ENCODE measurements at places on chromosomes 11 and 22.

- no peaks in the 10 kb centered on the region for H3K27me3 ChIP-seq
- H3K4me1 ChIP-seq = no peaks in the 10 kb centered on the region
- no peak overlapping the region for H3K4me3 ChIP-seq
- peak; percentile 65 for DNase-seq
- no peaks in the 10 kb centered on the region for H3K36me3 ChIP-seq
Observed at GRCh38 chr22:46390652-46391301, 55.3 kb downstream of the TRMU start.

GRCh38 chr11:115657586-115657985 is 153.4 kb upstream of the CADM1 start:
- peaks cover 7% of the 10 kb centered on the region for H3K4me1 ChIP-seq
- no peak overlapping the region for H3K4me3 ChIP-seq
- 0 out of 2 replicates have a peak, but pooled peaks cover 2% of the 10 kb centered on the region for H3K27me3 ChIP-seq
- no peak overlapping the region for H3K27ac ChIP-seq
- H3K36me3 ChIP-seq = no peaks in the 10 kb centered on the region

DNA sequence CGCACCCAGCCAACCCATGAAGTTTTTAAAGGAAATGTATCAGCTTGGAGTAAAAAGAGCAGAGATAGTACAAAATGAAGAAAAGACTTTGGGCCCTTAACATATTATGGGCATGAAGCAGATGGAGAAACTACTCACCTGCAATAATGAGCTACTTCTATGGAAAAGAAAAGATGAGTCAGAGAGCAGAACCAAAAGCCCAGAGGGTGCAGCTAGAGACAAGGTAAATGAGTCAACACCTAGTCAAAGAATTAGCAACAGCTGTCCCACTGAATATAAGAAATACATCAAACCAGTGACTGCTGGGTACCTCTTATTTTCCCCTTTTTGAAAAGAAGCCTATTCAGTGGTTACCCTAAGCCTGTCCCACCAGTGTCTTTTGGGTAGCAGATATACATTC is 61.8 kb downstream of the RPL27A start:
- peaks cover 20% of the 10 kb centered on the region for H3K36me3 ChIP-seq
- H3K27me3 ChIP-seq = no peaks in the 10 kb centered on the region
- H3K4me1 ChIP-seq = peaks cover 8% of the 10 kb centered on the region
- no peak for DNase-seq
- no peak overlapping the region for H3K4me3 ChIP-seq

- no peaks in the 10 kb centered on the region for H3K27me3 ChIP-seq
- H3K36me3 ChIP-seq = peaks cover 8% of the 10 kb centered on the region
- no peak overlapping the region for H3K4me3 ChIP-seq
- DNase-seq = peak; percentile 75
Observed at GRCh38 chr11:123103326-123103980, 41.5 kb upstream of the HSPA8 start.

DNA sequence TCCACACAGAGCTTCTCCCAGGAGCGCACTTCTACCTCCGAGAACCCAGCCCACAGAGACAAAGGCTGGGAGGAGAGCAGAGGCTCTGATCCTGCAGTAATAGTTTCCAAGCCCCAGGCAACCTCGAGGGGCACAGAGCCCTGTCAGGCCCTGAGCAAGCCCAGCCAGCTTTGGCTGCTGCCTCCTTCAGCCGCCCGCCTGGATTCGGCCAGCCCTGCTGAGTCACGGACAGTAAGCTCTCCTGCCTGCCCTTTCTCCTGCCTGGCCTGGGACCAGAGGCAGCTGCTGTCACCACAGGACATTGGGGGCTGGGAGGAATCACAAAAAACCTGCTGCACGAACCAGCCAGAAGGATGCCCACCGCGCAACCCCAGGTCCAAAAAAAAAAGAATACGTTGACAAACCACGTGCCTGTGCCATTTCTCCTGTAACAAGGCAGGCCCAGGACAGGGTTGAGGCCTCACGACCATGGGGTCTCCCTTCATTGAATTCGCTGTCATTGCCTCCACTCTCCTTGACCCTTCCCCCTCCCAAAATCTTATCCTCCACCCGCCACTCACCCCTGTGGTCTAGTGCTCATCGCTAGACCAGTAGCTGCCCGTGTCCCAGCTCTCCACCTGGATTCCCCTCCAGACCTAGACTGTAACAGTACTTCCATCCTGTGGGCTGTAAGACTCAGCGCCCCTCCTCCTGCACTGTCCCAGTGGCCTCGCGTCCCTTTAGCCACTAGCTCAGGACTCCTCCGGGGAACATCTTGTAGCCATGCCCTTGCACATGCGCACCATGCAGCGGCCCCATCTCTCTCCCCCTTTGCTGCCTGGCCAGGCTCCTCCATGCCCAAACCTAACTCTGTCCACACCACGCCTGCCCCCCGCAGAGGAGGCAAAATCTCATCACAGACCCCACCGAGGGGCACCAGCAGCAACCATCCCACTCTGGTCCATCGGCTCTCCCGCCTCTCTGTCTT is 7.4 kb upstream of the SLC22A12 start:
- H3K4me1 ChIP-seq = no peaks in the 10 kb centered on the region
- H3K36me3 ChIP-seq = no peaks in the 10 kb centered on the region
- H3K4me3 ChIP-seq = no peak overlapping the region
- no peak for DNase-seq

DNA sequence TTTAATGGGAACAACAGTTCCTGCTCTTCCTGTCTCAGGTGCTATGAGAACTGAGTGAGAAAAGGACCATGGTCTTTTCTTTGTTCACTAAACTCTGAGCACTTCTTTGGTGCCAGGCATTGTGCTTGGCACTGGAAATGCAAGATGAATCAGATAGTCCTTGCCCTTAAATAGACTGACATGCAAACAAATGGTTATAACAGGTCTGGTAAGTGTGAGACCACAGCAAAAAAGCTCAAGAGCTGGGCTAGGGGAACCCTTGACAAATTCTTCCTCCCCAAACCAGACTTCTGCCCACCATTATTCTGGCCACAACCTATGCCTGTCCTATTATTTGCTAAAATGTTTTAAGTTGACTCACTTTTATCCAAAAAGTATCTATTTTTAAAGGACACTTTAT is 5.1 kb downstream of the SLC43A3 start:
- H3K4me3 ChIP-seq = no peak overlapping the region
- H3K36me3 ChIP-seq = peaks cover 11% of the 10 kb centered on the region
- peaks cover 21% of the 10 kb centered on the region for H3K4me1 ChIP-seq
- H3K27me3 ChIP-seq = no peaks in the 10 kb centered on the region

DNA sequence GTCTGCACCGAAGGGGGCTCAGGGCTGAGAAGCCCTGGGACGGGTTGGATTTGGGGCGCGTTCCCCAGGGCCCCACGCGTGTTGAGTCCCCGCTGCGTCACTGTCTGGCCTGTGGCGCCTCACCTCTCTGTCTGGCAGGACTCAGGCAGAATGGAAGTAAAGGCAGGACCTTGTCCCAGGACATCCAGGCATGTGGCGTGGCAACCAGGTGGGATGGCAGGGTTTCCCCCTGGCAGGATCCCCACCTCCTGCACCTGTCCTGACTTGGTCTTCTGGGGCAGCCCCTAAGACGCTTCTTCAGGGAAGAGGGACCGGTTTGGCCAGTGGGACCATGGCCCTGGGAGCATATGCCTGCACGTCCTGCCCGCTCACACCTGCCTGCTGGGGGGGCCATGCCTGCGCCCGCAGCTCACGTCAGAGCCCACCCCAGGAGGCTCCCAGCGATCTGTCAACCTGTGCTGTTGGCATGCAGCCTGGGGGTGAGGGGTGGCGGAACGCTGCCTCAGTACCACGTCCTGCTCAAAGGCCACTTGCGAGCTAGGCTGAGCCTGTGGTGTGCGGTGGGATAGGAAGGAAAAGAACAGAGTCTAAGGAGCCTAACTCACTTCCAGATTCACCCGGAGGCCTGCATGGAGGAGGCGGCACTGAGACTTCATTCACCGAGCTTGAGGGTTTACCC is 72.7 kb downstream of the KCNQ1 start:
- H3K4me1 ChIP-seq = no peaks in the 10 kb centered on the region
- H3K27me3 ChIP-seq = peaks cover 34% of the 10 kb centered on the region
- no peak overlapping the region for H3K27ac ChIP-seq
- no peak overlapping the region for H3K4me3 ChIP-seq
- no peaks in the 10 kb centered on the region for H3K36me3 ChIP-seq
- no peak for DNase-seq

DNA sequence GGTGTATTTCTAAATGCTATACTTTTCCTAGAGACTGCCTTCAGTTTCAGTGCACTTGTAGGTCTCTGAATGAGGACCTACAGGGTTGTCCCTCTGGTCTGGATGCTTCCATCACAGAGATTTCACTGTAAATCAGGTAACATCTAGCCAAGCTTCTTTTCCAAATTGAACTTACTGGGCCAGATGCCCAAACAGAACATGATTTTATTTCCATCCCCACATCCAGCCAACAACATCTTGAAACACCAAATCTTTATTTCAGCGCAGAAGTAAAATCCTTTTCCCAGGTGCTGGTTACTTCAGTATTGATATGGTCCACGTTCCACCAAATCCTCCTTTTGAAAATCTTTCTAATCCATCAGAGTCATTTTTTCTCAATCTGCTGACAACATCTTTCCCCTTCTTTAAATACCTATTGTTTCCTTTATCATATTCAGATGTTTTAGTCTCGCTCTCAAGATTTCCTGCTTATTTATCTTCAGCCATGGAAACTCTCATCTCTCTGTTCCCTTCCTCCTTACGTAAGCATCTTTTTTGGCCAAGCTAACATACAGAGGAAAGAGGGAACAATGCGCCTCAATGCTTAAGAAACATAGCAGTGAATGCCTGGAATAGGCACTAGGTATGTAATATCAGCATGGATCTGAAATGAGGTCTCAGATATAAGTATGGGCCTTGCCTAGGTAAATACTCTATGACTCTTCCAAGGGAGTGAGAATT is 201.2 kb upstream of the MTNR1B start:
- H3K4me3 ChIP-seq = no peak overlapping the region
- H3K27ac ChIP-seq = no peak overlapping the region
- H3K27me3 ChIP-seq = no peaks in the 10 kb centered on the region
- H3K4me1 ChIP-seq = no peaks in the 10 kb centered on the region
- no peak for DNase-seq
- H3K36me3 ChIP-seq = no peaks in the 10 kb centered on the region

DNA sequence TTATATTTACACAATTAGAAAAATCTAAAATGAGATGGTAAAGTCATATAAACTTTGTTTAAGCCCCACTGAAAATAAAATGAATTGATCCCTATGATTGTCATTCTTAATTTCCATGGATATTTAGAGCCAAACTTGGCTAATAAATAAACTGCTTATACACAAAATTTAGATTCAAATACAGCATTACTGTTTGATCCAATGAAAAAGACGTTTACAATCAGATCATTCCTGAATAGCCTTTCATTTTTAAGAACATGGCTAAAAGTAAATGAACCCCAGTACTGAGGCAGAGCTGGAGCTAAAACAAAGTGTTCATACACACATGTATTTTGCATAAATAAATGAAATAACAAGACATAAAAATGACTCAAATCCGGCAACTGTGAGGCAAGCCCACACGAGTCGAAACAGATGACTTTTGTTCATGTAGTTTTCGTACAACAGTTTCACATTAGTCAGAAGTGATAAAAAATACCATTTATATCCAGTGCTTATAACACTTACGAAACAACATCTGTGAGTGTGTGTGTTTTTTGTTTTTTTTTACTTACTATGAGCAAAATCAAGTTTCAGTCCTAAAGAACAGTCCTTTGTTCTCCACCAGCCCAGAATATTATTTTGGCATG is 386.5 kb downstream of the SOX6 start:
- peaks cover 2% of the 10 kb centered on the region for H3K36me3 ChIP-seq
- peak overlapping the region; percentile 69 for H3K27ac ChIP-seq
- H3K27me3 ChIP-seq = no peaks in the 10 kb centered on the region
- H3K4me3 ChIP-seq = peak overlapping the region; percentile 22
- peak; percentile 91 for DNase-seq
- H3K4me1 ChIP-seq = peaks cover 9% of the 10 kb centered on the region
